Activated CD8-positive, alpha-beta memory T cell treated with anti-CD3 and anti-CD28 coated beads for 1 hour (primary cell): ENCODE measurements at places on chromosomes 16 and 17.

- no peak for DNase-seq
Observed at GRCh38 chr17:67601897-67602296, 115.8 kb upstream of the NOL11 start.

- no peak for DNase-seq
Observed at GRCh38 chr17:2542456-2542855, 30.8 kb upstream of the METTL16 start.

DNA sequence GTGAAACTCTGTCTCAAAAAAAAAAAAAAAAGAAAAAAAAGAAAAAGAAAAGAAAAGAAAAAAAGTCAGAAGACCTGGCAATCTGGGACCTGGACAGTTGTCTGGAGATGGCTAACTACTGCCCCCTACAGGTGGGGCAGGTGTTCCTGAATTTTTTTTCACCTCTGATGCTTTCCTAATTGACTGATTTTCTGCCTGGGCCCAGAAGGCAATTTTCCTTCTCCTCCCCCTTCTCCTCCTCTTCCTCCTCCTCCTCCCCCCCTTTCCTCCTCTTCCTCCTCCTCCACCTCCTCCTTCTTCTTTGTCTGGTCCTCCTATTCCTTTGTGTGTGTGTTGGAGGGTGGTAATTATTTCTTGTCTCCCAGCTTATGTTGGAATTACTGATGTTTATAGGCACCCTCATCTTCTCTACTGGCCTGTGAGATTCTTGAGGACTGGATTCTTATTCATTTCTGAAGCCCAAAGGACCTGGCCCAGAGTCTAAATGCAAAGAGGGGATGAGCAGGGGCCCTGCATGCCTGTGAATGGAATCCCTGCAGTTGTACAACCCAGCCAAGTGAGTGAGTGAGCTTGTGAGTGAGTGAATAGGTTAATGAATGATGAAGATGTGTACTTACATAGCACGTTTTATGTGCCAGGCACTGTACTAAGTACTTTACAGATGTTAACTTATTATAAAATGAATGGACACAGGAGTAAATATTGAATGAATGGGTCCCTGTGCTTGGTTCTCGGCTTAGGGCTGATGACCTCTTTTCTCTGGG, 26.9 kb downstream of the IRX5 start:
- DNase-seq, result no peak

DNA sequence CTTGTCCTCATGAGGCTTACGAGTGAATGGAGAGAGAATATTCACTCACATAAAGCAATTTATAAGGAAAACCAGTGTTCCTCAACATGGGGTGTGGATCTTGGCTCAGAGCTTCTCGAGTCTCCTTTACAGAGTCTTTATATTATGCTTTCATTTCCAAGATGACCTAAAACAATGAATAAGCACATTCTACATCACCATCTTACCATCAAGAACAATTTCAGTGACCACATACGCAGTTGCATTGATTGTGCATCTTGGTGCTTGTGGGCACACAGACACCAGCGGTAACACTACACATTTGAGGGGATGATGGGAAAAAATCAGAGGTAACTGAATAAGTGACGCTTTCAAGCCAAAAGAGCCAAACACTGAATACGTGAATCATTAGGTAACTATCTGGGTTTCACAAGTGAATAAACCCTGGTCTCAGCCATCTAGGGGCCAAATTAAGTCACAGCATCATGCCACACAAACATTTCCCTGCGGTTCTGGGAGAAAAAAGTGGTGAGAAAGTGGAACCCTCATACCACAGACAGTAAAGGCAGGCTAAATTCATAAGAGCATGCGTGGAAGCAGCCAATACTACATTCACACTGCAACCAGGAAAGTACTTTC, 9.4 kb downstream of the CWC25 start:
- no peak for DNase-seq

DNA sequence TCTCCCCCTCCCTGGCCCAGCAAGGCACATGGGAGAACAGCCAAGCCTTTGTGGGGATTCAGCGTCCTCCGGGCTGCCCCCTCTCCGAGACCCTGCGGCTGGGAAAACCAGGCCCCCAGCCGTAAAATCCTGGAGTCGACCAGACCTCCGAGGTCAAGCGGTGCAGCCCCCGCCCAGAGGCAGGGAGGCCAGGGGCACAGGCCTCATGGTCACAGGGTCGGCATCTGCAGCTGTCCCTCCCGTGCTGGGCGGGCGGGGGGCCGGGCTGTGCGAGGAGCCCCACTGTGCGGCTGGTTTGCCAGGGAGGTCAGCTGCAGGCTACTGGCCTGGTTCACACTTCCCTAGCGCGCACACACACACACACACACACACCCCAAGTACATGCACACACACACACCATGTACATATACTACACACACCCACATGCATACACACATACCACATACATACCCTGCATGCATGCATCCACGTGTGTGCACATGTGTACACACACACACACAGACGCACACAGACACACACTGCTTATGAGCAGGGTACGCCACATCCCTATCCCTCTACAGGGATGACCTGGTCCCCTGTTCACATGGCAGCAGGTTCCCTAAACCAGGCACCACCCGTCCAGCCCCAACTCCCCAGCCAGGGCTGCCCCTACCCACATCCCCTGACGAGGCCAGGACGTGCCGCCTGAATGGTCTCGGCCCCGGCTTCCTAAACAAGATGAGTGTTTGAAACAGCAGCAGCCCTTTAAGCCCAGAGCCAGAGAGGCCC, 108.9 kb upstream of the CIBAR2 start:
- no peak for DNase-seq
